ENCODE measurements at places on chromosomes 1 and 21. TPM values are rescaled to one million over a fixed set of nuclear protein-coding genes. Genes with fewer than 3 reads are reported as not detected.

GRCh38 chr1:2379733-2380404 lies 11.5 kb downstream of the MORN1 start:
- no peak for DNase-seq

DNA sequence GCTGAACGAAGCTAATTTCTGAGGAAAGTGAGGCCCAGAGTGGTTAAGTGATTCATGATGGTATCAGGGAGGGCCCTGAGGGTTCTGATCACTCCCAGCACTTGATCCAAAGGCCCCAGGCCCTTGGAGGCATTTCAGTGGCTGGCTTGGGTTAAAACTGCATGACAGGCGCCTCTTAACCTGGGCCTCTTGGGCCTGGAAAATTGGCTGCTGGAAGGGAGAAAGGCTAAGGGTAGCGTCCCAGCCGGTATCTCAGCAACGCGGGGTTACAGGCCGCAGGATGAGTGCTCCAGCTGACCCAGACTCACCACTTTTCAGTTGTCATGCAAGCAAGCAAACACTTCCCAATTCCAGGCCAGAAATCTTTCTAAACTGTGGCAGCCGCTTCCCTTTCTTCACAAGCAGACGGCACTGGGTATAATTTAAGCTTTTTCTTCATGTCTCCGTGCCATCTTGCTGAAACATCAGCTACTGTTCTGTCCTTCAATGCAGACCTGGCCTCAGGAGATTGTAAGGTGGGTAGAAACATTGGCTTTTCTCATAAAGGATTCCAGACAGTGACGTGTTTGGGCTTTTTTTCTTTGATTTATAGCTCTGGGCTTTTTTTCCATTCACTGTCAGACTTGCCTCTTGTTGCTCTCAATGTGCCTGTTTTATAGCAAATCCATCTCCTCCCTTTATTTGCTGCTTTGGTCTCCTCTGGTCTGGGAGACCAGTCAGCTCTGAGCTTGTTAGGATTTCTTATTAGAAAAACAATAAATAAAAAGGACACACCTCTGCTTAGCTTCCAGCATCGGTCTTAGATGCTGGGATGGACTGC lies 229.1 kb downstream of the KCNJ6 start:
- DNase-seq: no peak

GRCh38 chr1:5926686-5927435 lies 65.4 kb downstream of the NPHP4 start:
- DNase-seq: no peak

DNA sequence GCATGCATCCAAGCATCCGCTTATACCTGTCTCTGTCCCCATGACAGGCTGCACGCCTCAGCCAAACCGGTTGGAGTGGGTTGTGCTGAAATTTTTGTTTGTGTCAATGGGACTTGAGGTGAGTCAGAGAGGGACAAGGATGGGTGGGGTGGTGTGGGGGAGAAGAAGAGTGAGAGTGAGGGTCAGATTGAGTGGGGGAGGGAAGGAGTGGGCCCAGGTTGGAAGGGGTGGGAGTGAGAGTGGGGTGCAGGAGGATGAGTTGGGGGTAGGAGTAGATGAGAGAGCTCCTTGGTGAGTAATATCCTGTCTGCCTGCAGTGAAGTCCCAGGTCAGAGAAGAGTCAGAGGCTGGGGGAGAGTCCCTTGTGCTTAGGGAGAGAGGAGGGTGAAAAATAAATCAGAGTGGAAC lies 3.3 kb upstream of the NECTIN4 start:
- DNase-seq: no peak

DNA sequence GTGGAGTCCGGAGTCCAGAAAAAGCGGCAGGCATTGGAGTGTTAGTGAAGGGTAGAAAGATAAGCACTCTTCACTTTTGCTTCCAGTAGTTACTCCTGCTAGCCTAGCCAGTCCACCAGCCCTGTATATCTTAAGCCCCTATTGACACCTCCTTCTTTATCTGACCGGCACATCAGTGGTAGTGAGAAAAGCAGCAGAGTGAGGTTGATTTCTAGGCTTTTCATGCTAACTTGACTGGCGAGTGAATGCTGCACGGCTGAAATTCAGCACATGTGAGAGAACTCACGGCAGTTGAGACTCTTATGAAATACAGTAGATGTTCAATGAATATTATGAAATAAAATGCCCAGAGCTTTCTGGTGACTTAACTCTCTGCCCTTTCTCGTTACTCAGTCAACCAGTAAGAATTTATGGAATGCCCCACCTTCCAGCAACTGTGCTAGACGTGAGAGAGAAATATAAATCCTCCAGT lies 128.2 kb downstream of the CACHD1 start:
- DNase-seq: peak; percentile 33

- DNase-seq: no peak
Observed at GRCh38 chr1:23611601-23612327, 52.5 kb upstream of the ID3 start.

DNA sequence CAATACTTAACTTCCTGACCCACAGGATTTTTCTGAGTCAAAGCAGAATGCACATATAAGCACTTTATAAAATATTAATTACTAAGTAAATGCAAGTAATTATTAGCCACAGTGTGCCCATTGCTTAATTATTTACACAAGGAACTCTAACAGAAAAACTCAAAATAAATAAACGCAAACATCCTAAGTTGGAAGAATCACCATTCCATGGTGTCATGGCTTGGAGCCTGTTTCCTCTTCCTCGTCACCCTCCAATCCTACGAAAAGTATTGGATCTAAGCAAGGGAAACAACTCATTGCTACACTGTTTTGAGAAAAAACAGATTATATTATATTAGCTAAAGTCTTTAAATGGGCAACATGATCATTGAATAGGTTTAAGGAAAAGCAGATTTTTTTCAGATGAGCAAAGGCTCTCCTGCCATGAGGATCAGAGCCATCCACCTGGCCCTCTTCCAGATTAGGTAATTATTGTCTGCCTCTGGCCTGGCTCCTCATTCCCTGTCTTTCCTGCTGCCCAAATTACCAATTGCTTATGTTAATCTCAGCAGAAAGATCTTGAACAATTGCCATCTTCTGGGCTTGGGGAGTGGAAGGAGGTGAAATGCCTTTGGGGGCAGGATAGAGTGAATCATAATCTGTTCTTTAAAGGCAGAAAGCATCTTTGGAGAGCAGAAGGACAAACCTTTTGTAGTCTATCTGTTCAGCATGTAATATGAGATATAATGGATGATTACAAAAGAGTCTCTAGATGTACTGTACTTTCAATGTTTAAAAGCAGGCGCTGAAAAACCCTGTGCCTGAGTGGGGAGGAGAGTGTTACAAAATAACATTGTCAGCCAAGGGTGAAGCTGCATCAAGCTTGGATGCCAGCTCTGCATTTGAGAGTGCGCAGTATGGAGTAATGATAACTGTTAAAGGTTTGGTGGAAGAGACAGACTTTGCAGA lies 121.2 kb downstream of the DUSP10 start:
- DNase-seq: no peak

DNA sequence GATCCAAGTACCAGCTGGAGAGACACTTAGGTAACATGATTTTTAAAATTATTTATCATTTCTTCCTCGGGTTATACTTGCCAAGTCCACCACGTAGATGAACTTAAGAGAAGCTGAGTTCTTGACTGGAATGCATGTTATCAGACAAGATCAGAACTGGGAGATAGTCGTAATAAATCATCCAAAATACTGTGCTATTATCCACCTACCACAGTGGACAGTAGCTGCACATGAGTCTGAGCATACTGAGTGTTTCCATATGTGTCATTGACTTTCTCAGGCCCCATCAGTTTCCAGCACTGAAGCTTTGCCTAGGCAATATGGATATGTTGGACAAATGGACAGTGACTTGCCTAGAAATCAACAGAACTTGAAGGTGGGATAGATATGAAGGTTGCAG lies 77.9 kb upstream of the RRP15 start:
- peak; percentile 67 for DNase-seq

DNA sequence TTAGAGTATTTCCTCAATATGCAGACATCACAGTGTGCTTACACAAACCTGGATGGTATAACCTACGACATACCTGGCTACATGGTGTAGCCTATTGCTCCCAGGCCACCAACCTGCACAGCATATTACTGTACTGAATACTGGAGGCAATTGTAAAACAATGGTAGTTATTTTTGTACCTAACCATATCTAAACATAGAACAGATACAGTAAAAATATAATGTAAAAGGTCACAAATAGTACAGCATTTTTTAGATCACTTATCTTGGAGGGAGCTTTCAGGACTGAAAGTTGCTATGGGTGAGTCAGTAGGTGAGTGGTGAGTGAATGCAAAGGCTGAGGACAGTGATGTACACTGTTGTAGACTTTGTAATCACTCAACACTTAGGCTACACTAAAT lies 492.3 kb downstream of the MRPL39 start:
- DNase-seq: no peak

DNA sequence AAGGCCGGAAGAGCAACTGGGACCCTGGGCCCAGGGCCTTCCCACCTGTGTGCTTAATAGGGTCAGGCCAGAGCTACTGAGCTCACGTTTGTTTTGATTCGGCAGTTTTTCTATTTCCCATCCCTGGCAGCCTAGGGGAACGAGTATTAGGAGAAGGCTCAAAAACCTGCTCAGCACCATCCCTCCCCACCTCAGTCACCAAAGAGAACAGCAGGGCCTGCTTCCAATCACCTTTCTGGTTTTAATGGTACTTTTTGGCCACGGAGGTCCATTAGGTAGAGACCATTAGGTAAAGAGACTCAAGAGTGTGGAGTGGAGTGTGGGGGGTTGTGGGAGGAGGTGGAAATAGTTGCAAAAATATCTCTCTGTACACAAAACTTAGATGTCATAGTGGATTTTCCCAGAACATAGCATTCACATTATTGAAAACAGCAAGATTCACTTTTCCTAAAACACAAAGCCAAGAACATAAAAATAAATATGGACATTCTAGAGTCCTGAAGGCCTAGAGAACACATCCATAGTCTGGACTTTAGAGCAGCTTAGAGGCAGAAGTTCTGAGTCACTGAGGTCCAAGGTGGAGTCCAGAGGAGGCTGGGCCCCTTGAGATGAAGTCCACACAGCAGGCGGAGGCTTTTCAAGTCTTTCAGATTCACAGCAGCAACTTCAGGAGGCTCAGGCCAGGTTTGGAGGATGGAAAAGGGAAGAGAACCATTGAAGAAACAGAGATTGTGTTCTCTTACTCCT lies 19.5 kb downstream of the NUAK2 start:
- no peak for DNase-seq

DNA sequence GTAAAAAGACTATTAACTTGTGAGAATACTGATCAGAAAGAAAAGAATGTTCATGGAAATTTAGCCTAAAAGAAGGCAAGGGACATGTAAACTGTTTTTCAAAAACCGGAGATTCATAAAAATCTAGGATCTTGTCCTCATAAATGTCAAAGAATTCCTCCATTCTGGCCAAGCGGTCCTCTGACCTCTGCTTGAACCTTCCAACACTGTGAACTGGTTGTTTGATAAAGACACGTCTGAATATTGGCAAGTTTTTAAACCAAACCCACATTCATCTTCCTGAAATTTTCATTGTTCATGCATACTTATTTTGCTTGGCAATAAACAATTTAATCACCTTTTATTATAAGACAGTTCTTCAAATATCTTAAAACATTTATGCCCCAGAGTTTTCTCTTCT lies 19.8 kb downstream of the ASPM start:
- DNase-seq: no peak

- DNase-seq: peak; percentile 83
Observed at GRCh38 chr1:52365071-52365745, 797 bp downstream of the CC2D1B start.

GRCh38 chr1:234213658-234214128 lies 159.6 kb upstream of the COA6 start:
- DNase-seq: no peak

GRCh38 chr1:59107516-59107915 lies 189.4 kb upstream of the FGGY start:
- peak; percentile 58 for DNase-seq

DNA sequence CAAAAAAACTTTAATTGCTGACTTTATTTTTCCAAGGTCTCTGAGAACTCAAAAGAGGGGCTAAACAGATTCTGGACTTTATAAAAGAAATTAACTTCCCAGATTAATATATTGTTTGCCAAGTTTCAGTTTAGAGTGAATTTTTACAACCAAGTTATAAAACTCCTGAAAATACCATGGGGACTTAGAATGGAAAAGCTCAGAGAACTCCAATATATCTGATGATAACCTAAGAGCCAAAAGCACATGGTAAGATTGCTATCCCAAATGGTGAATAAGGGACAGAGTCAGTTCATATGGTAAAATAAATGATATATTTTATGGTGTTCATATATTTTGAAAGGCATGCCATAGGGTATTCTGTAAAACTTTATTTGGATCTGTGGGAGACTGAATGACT lies 470.9 kb downstream of the TTLL7 start:
- no peak for DNase-seq

- DNase-seq: peak; percentile 61
Observed at GRCh38 chr1:229070168-229070567, 200.7 kb upstream of the RAB4A start.

- no peak for DNase-seq
Observed at GRCh38 chr1:25765136-25765922, 34.7 kb upstream of the SELENON start.

DNA sequence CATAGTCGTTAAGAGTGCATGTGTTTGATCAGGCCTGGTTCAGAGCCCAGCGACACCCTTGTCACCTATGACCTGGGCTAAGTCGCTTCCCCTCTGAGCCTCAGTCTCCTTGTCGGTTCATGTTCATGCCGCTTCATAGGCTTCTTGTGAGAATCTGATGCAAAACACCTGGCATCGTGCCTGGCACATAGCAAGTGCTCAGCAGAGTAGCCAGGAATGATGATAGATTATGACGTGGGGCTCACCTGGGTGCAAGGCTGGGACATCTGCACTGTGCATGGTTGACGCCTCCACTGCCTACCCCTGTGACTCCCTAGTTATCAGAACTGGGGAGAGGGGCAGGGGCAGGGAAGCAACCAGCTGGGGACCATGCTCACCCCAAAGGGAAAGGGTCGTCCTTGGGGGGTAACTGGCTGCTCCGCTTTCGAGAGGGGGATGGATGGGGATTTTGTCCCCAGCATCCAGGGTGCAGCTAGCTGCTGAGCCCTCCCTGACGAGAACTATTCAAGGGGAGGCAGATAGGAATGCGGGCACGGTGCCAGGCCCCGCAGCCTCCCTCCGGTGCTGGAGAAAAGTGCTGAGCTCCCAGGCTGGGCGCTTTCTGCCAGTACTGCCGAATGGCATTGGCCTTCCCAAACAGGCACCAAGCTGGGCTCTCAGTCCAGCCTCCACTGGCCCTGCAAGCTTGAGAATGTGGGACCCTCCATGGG lies 9.3 kb downstream of the EFHD2 start:
- no peak for DNase-seq

Gene PKLR
- total RNA-seq: not detected

Gene GJA5
- total RNA-seq: under 0.01 TPM

Gene GRIK1
- total RNA-seq: under 0.01 TPM

Gene TMPRSS15
- total RNA-seq: not detected

Gene IVL
- not detected for total RNA-seq

Gene DMBX1
- not detected for total RNA-seq

Gene CD1E
- not detected for total RNA-seq
